ENCODE measurements at places on chromosomes 4 and X.

DNA sequence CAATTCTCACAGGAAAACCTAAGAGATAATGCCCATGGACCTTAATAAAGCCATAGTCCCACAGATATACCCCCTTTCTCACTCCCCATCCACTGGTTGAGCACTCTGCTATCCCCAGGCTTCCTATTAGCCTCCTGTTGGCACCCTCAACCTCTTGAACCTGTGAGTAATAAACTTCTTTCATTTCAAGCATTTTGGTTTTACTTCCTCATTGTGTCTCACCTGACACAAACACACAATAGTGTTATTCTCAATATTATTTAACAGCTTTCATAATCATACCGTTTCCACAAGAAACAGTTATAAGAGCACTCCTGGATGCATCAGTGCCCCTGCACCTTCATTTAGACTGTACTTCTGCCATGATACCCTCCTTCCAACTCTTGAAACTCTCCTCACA lies 56.8 kb downstream of the TRPC5 start:
- DNase-seq = no peak

DNA sequence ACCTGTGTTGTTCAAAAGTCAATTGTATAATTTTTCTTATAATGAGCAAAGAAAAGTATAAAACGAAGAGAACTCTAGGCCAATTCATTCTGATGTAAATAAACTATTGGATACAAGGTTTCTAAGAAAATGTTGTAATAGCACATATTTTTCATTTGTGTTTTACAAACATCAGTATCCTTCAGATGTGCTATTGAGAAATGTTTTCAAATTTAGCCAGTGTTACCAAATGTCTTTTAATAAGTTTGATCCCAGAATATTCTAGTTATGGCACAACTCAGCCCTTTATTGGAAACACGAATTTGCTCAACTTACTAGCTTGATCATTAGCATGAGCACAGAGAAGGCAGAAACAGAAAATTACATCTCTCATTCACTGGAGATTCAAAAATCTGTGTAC lies 319.3 kb downstream of the IL15 start:
- DNase-seq = no peak

- no peak for DNase-seq
Measured at GRCh38 chr4:73897380-73898136, 28.4 kb downstream of the CXCL1 start.

GRCh38 chr4:188061083-188061482 lies 48.3 kb downstream of the TRIML2 start:
- DNase-seq = no peak

DNA sequence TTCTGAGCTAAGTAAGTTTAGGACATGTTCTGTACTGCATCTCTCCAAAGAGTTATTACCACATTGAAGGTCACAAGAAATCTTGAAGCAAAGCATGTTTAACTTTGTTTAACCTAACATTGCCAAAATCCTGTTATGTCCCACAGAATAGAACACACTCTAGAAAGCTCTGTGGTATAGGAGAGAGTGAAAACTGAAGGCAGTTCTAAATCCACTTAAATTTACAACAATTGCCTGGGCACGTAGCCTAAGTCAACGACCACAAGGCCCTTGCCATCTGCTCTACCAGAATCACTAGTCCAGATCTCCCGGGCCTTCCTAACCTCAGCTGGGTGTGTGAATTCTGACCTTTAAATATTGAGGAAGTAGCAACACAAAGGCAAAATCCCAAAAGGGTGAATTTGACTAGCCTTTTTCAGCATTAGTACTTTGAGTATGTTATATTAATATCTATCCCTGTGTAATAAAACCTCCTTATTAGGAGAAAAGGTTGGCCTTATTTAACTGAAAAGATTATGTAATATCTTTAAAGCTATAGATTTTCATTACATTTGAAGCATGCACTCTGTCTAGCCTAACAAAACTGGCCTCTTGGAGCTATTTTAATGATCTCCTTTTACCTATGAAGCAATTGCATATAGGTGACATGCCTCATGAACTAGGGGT lies 4.5 kb upstream of the MAML3 start:
- peak; percentile 56 for DNase-seq

DNA sequence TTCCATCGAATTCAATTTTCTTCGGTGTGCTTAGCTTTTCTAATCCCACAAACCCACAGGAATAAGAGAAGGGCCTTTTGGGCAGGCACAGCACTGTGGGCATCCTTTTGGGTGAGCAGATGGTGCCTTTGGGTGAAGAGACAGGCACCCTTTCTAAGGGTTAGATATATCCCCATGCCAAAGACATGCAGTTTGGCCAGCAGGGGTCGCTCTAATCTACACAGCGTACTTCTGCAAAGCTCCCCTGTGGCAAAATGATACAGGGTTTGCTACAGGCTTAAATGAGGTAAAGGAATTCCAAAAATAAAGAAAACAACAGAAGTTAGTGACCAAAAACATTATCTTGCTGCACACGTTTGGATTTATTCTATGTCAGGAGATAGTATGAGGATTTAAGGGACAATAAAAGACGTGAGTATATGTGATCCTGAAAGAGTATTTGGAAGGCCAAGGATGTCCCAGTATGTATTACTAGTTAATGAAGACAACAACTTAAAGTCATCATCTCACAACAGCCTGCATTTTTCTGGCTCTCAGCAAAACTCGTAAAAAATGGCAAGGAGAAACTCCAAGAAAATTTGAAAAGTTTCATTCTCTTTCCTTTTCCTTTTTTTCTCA lies 49.5 kb downstream of the PHEX start:
- DNase-seq = no peak

GRCh38 chrX:40240844-40241243 lies 143.1 kb upstream of the BCOR start:
- DNase-seq = no peak

DNA sequence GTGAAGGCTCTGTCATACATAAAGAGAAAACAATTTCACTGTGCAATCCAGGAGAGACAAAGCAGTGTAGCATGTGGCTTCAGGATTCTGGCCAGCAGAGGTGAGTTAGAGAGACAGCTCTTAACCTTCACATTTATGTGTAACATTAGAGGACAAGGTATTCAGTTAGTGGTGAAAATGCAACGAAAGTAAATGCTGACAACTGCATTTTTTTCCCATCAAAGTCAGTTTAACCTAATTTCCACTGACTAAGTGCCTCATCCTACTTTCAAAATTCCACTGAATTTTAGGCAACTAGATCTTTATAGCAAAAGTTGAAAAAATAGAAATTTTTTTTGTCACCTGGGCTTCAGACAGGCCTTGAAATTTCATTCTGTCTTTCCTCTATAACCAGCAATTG lies 130.8 kb upstream of the LNX1 start:
- no peak for DNase-seq

- no peak for DNase-seq
Measured at GRCh38 chrX:20263474-20263873, 3.2 kb downstream of the RPS6KA3 start.

DNA sequence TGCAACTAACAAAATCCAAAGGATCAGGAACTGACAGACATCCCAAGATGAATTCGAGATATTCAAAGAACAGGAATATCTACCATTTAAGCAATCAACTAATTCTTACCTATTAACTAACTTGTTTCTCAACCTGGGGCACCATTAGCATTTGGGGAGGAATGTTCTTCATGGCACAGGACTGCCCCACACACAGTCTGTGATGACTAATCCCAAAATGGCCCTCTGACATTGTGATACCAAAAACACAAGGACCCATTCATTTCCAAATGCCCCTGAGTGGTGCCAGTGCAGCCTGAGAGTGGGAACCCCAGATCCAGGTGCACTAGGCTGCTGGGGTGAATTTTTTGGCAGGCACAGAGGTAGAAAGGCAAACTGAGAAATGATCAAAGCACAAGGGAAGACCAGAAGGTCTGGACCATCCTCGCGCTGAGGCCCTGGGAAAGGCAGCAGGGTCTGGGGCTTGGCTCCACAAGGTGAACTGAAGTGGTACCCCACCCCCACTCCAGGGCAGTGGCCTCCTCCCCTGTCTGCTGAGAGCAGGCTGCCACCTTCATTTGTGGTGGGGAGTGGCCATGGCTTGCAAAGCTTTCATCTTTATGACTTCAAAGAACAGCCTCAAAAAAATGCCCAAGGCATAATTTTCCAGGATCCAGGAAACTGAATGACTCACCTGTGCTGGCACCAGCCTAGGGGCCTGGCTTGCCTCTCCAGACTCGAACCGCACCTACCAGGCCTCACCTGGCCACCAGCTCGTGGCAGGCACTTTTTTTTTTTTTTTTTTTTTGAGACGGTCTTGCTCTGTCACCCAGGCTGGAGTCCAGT lies 122.4 kb downstream of the BCOR start:
- peak; percentile 49 for DNase-seq

DNA sequence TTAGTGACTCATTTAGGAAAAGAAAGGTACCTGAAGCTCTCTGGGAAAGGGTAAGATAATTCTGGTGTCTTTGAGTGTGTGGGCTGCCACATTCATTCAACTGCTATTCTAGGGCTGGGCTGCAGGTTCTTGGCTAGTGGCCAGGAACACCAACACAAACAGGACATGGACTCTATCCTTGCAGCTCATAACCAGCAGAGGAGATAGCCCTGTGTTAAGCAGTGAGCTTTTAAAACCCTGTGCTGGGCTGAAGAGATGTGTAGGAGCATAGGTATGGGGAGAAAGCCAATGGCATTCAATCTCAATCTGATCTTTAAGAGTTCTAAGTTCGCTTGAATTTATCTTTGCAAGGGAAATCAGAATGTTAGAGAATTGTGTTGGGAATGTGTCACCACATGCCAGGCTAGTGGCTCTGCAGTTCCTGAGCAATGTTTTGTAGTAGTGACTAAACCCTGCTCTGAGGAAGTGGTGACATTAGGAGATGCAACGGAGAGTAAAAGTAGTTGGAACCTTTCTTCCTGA lies 39.2 kb downstream of the SGMS2 start:
- peak; percentile 9 for DNase-seq

DNA sequence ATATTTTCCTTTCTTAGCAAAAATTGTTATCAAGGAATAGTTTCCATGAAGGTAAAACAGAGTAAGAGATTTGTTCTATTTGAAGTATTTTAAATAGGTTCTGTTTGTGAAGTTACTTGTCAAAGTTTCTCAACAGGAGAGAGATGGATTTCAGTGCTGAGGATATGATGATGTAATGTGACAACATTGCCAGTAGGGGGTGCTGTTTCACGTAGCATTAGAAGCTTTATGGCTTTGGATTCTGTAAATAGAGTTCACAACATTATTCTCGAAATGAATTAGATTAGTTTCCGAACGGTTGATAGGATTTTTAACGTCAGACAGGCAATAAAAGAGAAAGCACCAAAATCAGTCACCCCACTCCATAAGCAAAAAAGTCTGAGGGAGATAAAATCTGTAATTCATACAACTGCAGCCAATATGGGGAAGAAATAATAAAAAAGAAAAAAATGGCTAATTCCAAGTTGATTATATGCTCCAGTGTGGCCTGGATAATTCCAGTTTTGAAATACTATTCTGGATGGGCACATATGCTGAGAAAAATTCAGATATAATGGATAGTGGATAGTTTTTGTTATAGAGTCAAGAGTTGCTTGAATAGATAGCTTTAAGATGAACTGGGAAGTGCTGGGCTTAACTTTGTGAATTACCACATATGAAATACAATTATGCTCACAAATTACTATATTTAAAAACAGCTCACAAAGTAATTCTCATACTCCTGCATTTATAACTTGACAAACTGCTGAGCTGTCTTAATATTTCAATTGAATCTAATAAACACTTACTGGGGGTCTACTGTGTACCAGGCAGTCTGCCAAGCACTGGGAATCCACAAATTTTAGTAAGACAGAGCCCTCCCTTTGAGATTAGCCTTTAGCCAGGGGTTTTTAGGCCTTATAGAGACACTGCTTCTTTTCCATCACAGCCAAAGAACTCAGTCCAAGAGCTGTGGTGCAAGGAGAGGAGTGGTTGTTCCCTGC lies 109.1 kb downstream of the GPAT3 start:
- DNase-seq = peak; percentile 44

DNA sequence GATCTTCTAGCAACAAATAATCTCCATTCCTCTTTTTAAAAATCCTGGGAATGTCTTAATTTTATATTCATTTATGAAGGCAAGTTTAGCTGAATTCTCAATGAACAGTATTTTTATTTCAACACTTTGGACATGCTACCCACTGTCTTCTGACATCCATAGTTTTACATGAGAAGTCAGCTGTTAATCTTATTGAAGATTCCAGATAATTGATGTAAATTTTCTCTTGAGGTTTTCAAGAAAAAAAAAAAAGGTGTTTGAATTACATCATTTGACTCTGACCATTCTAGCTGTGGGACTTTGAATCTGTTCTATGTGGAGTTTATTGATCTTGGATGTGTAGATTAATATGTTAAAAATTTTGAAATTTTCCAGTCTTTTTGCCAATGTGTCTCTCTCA lies 28.0 kb downstream of the PDHA2 start:
- peak; percentile 0 for DNase-seq

- no peak for DNase-seq
Measured at GRCh38 chrX:116282751-116283150, 112.2 kb downstream of the AGTR2 start.

GRCh38 chr4:74317616-74318246 lies 9.5 kb downstream of the EPGN start:
- DNase-seq = no peak

DNA sequence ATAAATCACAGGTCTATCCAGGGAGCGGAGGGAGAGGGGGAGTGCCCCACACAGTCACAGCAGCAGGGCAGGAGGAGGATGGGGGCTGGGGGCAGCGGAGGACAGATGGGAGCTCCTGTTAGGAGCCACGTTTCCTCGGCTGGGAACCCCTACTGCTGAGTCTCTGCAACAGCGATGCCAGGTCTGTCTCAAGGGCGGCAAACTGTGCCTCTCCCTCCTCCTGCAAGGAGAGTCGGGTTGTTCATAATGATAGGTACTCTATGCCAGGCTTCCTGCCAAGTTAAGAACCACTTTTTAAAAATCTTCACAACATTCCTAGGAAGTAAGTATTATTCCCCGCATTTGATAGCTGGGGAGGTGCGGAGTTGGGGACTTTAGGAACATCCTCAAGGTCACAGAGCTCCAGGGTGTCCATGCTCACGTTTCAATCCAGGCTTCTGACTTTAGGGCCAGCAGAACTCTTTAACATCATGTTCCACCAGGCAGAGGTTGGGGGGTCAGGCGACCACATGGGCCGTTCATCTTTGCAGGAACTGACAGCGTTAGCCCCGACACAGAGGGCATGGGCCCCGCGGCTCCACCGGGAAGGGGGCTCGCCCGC lies 98.3 kb upstream of the MAML3 start:
- DNase-seq = peak; percentile 30

- DNase-seq = no peak
Measured at GRCh38 chrX:30637874-30638815, 15.1 kb upstream of the GK start.
